ENCODE measurements at places on chromosomes 5 and 9.

DNA sequence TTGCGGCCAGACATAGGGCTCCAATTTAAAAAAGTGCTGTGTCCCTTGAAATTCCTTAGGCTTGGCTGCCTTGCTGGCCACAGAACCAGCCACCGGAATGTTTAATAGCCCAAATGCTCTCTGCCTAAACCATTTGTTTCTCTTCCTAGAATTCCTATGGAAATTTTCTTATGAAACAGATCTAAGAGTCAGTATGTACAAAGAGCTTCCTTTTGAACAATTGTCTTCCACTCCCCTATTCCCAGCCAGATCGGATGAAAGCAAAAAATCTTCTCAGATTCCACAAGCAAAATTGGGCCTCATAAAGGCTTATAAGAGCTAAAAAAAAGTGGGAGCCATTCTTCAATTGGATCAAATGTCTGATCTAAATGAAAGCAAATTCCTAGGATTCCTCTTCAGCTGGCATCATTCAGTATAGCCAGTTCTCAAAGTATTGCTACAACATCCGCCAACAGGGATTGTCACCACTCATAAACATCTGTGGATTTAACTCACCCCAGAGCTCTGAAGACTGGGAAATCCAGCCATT lies 104.3 kb downstream of the CEMIP2 start:
- no peak for DNase-seq

DNA sequence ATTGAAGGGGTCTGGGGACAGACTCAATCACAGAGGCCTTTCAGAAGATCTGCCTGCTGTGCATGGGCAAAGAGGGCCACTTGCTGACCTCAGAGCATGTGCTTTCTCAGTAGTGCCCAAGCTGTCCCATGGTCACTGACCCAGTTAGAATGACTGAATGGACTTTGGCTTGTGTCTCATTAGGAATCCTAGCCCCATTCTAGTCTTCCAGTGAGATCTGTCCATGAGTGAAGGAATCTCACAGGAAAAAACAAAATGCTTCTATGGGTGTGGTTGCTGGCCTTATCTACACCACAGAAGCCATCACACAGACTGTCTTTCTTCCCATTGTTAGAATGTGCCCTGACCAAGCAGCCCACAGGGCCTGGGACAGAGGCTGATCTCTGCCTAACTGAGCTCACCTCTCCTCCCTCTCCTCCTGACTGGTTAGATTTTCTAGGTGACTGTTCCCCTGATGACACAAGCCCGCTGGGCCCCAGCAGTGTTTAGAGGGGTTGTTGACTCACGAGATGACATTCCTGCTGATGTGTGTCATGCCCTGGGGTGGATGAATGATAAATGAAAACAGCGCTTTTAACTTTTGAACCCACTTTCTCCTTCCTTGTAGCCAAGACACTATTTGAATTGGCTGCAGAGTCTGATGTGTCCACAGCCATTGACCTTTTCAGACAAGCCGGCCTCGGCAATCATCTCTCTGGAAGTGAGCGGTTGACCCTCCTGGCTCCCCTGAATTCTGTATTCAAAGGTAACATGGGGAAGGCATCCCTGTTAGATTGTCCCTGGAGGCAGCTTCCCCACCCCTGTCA lies 24.8 kb downstream of the TGFBI start:
- no peak for DNase-seq

- DNase-seq: peak; percentile 52
These were observed 27.8 kb upstream of the GRPEL2 start for GRCh38 chr5:149317281-149318048.

DNA sequence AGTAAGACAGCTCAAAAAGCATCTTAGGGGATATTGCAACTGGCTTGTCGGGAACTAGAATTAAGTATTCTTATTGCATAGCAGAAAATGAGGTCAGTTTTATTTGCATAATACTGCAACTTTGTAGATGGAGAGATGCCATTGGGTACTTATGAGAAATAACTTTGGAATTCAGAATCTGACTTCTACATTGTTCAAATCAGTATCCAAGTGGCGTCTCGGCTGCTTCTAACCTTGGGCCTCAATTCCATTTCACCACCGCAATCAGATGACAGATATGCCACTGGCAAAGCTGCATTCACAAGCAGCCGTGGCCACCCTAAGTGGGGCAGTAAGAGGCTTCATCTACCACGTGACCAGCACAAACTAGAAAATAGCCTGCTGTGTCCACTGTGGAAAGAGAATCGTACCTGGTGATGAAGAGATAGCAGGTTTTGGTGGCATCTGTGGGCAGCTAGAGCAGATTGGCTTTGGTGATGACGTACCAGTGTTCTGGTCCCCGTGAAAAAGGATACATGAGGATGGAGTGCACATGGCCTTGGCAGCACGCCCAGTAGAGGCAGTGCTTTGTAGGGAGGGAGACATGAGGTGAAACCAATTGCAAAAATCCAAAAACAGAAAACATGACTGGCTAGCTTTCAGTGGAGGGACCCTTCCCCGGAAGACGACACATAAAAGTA lies 116.6 kb downstream of the KLHL3 start:
- peak; percentile 31 for DNase-seq

DNA sequence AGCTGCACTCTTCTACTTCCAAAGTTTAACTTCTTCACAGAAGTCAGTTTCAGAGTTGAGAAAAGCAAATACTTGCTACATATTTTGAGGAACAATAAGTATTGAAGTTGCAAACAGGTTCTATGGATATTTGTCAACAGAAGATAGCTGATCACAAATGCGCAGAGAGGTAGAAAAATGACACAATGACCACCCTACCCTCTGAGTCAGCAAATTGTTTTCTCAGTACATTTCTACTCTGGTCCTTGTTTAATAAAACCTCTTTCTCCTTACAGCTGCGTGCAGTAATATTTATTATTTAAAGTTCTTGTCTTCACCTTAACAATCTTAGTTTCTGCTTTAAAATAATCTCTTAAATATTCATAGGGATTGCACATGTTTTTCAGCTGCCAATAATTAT lies 855.1 kb upstream of the CTNND2 start:
- no peak for DNase-seq

DNA sequence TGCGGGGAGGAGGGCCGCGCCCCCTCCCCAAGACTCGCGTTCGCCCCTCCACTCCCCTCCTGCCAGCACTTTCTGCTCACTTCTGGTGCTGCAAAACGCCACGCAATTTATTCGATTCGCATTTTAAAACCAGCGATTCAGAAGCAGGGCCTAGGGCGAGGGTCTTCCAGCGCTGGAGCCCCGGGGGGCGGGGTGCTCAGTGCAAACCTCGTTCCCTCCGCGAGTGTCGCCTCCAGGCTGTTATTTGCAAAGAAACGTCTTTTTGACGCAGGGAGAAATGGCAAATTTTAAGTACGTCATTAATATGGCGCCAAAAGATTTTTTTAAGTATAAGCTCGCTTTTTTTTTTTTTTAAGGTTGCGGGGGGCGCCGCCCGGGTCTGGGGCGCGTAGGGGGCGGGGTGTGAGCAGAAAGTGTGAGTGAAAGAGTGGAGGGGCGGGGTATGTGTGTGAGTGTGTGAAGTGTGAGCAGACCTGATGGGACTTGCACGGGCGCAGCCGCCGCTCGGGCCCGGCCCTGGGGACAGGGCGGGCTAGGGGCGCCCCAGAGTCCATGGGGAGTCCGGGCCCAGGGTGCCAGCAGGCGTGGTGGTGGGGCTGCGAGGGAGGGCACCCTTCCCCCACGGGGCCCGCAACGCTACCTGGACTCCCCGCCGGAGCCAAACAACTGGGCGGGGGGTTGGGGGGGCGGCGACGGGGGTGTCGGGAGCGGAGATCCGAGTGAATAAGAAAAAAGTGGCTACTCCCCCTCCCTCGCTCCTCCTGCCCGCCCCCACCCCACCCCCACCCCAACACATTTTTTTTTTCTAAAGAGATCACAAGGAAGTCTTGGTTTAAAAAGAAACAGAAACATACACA lies at the start of gene JADE2:
JADE2 (plus strand) TSS at position 845 of the 857 bp plus-strand sequence. CDS start 10,188 bp downstream, outside the sequence.
- DNase-seq: peak; percentile 22

DNA sequence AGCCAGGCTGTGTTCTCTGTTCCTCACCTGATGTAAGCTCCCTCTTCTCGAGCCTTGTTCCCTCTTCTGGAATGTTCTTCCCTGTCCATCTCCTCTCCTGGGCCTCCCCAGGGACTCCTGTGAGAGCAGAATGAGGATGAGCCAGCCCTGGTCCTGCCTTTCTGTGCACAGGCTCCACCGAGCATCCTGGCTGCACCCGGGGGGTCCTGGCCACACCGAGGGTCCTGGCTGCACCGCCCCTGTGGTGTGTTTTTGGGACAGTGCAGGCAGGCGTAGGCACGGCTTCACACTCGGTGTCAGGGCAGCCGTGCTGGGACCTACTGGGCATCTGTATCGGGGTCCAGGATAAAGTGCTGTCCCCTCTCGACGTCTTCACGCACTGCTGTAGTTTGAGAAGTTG lies 17.8 kb downstream of the FBXW5 start:
- DNase-seq: no peak

DNA sequence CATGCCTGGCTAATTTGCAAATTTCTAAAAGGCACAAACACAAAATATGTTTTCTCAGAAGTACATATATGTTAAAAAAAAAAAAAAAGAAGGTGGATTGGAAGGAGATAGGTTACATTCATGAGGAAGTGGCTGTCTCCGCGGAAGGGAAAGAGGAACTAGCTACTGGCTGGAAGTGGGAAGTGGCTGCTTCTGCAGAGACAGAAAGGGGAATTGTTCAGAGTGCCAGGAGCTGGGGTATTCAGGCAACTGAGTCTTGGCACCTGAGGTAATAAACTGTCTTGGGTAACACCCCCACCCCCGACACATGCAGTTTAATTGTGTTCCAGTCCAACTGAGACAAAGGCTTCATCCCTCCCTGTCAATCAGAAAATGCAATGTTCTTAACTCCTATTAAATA lies 45.6 kb downstream of the S1PR3 start:
- no peak for DNase-seq

DNA sequence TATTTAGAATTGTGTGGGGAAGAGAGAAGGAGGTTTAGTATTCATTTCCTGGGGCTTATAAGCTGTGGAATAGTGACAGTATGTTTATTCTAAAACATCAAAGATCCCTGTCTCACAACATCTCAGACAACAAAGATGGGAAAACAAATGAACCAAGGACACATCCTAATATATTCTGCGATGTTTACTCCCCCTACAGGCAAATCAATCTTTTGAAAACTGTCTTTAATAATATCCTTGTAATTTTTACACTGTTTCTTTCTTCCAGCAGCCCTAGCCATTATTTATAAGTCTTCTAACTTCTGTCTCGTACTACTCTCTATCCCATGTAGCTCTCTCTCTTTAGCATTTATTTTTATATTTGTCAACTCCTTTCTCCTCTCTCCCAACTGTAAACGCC lies 33.5 kb upstream of the TMEM252 start:
- DNase-seq: no peak

GRCh38 chr5:150779397-150780186 lies 1.0 kb downstream of the SMIM3 start:
- no peak for DNase-seq

- DNase-seq: no peak
These were observed 13.1 kb downstream of the PALM2AKAP2 start for GRCh38 chr9:109792951-109793546.

GRCh38 chr5:117800261-117800660 lies 1188.1 kb downstream of the DTWD2 start:
- no peak for DNase-seq

GRCh38 chr5:131156385-131156784 lies 8.7 kb downstream of the HINT1 start:
- no peak for DNase-seq

- no peak for DNase-seq
These were observed 237.5 kb downstream of the CD180 start for GRCh38 chr5:66958980-66959641.

GRCh38 chr9:123150708-123151503 lies 117.4 kb downstream of the GPR21 start:
- DNase-seq: no peak

DNA sequence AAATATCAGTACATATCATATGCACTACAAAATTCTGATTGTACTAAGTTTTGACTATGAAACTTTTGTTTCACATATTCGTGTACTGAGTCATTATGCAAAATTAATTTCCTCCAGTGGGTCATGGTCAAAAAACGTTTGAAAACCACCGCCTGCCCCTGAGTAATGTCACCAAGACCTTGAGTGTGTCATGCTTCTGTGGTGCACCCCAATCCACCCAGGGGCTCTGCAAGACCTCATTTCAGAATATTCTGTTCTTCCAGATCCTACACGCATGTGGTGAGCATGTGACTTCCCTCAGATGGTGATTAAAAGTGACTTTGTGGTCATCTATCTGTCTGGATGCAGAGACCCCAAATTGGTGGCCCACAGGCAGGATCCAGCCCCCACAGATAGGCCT lies 31.0 kb downstream of the ABLIM3 start:
- DNase-seq: no peak

DNA sequence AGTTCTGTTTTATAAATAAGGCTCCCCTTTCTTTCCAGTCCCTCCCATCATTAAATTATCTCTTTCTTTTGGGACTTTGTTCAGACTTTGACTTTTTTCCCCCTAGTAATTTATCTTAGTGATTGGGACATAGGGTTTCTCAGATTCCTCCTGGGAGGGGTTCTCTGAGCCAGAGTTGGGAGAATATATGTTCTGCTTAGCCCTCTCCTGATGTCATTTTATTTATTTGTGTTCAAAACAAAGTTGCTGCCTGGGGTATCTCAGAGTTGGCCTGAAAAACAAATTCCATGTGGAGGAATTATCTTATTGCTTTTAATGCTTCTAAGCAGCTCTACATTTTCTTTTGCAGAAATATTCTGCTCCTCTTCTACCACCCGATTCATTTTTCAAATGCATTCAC lies 211.0 kb downstream of the PCSK5 start:
- no peak for DNase-seq

DNA sequence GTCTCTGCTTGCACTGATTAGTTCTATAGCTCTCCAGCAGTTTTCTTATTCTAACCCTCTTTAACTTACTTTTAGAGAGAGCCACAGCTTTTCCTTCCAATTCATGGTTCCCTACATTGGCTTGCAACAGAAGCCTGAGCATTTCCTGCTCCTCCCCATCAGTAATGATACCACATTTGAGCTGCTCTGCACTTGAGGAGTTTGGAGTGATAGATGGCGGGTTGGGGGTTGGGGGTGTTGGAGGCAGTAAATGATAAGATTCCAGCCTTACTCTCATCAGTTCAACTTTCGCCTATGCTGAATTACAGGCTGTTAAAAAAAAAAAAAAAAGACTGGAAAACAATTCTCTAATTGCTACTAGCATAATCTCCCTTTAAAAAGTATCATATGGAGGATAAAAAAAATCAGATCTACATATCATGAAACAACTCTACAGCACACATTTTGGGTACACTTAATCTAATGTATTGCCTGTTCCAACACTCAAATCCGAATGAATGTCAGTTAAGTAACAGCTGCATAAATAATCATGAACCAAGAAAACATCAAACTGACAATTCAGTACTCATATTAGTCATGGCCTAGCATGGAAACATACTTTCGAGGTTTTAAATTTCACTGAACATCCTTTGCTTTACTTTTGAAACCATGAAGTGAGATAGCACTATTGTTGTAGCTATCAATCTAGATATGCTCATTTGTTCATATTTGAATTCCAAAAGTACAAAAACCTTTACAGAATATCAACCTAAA lies 224.7 kb downstream of the NFIB start:
- DNase-seq: no peak
